ENCODE measurements at places on chromosomes 12 and 14.

GRCh38 chr14:73770977-73771847 lies 57.0 kb upstream of the PNMA1 start:
- DNase-seq: no peak

GRCh38 chr12:12804432-12804886 lies 8.7 kb upstream of the DDX47 start:
- DNase-seq: peak; percentile 96

- DNase-seq: peak; percentile 50
Observed at GRCh38 chr14:55122440-55122986, 6.5 kb upstream of the LGALS3 start.

GRCh38 chr14:68471029-68471963 lies 321.6 kb downstream of the ZFP36L1 start:
- no peak for DNase-seq

DNA sequence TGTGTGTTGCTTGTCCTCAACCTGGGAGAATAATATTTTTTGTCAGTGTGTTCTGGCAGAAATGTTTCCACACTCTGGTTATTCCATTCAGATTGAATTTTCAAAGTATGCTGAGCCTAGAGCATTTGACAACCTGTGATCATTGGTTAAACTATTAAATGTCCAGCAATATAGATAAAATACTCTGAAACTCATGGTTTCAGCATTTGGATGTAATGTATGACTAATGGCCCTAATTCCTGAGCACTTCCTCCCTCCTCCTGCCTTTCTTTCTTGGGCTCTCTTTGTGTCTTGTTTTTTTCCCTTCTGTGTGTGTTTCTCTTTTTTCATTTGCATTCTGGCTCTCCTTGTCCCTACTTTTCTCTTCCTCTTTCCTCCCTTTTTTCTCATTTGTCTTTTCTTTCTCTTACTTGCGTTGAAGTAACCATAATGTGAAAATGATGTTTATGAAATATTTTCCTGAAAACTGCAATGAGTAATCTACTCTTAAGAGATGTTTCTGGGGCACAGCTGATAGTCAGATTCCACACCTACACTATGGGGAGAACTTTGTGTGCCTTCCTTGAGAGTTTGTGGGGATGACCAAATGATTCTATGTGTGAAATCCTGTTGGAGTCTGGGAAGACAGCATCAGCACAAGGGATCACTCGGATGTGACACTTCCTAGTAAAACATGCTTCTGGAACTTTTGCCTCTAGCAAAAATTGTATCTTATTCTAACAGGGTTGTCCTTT lies 74.6 kb downstream of the FRMD6 start:
- no peak for DNase-seq

GRCh38 chr12:33476058-33476457 lies 36.4 kb upstream of the SYT10 start:
- no peak for DNase-seq

- no peak for DNase-seq
Observed at GRCh38 chr14:50836515-50836914, 5.6 kb upstream of the NIN start.

DNA sequence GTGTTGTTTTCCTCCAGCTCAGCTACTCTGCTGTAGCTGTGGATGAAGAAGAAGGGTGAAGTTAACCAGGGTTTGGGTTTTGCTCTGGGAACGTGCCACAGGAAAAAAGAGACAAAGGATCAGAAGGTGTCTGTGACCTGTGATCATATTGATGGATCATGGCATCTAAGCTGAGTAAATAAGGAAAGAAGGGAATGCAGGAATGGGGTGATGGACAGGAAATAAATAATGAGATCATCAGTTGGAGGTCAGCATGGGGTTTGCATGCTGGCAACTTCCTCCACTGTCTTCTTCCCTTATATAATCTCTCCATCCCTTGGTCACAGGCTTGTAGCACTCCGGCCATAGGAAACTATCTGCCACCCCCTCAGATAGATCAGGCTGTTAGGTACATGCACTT lies 430.3 kb upstream of the PDE3A start:
- no peak for DNase-seq

- DNase-seq: no peak
Observed at GRCh38 chr14:67952786-67953185, 133.2 kb downstream of the RAD51B start.

- peak; percentile 9 for DNase-seq
Observed at GRCh38 chr12:114480337-114481199, 74.6 kb upstream of the TBX5 start.

DNA sequence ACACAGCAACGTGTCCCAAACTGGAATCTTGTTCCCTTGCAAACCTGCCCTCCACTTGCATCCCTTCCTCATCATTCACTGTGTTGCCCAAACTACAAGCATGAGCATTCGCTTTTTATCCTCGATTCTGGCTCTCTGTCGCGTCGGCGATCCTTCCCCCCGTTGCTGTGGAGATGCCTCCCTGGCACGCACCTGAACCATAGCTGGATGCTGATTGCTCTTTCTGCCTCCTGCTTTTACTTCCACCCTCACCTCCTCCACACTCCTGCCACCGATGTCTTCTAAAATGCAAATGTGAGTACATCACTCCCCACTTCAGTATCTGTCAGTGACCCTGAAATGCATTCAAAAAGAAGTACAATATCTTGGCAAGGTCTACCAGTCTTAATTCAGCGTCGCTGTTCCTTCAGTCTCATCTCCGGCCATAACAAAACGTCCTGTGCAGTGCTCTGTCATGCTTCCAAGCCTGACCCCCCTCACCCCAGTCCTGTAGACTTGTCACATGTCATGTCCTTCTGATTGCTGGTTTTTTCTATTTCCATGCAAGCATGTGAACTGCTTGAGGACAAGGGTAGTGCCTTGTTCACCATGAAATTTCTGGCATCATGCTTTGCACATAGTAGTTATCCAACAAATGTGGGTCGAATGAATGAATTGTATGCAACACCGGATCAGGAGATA lies 2.5 kb upstream of the PPP2R5C start:
- no peak for DNase-seq

DNA sequence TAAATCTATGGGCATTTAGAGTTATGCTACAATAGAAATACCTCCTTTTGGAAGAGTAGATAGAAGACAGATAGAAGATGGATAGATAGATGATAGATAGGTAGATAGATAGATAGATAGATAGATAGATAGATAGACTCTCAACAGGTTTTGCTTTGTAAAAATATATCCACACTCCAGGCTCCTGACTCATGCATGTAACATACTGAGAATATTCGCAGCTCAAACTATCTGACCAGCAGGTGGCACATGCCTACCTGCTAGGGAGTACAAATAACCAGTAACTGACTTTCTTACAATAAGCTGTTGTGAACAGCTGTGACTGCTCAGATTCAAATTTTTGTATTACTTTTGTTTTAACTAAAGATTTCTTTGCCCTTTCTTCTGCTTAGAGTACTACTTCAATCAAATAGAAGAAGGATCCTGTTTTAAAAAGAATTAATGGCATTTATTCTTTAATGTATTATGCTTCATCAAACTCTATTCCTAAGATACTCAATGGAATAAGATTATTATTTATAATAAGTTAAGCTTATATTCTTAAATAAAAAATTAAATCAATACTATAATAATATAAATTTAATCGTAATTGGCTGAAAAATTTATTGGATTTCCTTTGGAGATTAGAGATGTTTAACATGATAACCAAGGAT lies 15.8 kb upstream of the CPNE8 start:
- peak; percentile 54 for DNase-seq

DNA sequence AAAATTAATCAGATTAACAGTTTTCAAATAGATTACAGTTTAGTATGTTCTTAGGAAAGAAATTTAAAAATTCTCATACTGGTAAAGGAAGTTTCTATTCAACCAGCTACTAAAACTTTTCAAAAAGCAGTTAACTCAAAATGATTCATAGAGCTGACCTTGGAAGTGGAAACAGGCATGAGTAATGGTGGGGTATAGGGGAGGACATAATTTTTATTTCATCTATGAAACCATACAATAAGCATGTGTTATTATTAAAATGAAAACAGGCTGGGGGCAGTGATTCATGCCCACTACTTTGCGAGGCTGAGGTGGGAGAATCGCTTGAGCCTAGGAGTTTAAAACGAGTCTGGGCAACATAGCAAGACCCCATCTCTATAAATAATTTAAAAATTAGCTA lies 73.0 kb downstream of the DNAI7 start:
- no peak for DNase-seq

DNA sequence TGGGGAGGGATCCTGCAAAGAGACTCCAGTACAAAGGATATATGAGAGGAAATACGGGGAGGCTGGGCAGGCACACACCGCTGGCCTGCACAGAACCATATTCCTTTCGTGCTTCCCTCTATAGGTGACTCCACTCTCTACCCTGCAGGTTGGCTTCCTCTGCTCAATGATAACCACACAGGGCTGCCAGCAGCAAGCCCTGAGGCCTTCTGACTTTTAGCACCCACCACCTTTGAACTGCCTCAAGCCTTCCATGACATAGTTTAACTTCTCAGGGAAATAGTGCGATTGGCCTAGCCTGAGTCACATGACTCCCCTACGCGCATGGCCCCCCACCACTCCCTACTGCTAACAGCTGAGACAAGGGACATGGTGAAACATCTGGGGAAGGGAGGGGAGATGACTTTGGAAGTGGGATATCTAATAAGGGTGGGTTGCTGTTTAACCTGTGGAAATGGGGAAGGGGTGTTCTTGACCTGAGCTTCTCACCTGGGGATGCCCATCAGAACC lies 3.0 kb upstream of the FOXN3 start:
- no peak for DNase-seq

DNA sequence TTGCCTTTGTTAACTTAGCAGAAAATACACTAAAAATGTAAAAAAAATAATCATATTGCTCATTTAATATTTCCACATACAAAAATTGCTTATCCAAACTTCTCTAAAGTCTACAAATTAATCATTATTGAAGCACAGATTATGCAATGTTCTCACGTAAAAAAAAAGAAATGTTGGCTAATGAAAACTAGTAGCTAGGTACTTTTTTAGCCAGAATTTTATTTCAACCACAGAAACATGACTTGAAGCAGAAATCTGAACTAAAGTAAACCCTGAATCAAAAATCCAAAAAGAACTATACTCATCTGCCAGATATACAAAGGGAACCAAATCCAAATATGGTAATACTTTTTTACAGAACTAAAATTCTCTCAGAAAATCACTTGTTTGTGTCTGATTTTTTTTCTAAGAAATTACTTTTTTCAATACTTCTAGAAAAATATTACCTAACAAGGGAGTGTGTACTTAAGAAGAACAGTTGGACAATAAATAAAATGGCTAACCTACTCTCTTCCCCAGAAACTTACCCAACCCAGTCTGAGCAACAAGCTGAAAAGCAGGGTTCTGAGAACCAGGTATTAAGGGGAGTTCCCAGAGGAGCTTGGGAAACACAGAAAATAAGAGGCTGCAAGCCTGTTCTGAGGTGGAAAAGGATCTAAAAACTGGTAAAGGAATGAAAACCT lies 78.4 kb upstream of the RAP1B start:
- no peak for DNase-seq

DNA sequence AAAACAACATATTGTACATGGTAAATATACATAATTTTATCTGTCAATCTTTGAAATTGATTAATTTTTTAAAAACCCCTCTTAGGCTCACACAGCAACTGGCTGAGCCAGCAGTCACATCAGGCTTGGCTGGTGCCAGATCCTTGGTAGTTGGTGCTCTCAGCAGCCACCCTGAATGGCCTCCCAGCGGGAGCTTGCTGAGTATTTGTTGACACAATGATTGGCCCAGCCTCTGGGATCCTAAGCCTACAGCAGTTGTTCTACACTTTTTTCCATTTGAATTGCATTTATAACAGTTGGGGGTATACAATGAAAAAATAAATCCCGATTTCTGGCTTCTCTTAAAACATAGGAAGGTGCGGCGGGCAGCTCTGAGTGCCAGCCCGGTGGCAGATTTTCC lies 11.1 kb downstream of the PRKAB1 start:
- DNase-seq: no peak

GRCh38 chr14:31059152-31059924 lies 33.2 kb upstream of the STRN3 start:
- DNase-seq: peak; percentile 49

GRCh38 chr12:52119398-52120254 lies 40.1 kb downstream of the SMIM41 start:
- peak; percentile 49 for DNase-seq

- no peak for DNase-seq
Observed at GRCh38 chr12:6887460-6887859, 14.4 kb upstream of the SPSB2 start.

DNA sequence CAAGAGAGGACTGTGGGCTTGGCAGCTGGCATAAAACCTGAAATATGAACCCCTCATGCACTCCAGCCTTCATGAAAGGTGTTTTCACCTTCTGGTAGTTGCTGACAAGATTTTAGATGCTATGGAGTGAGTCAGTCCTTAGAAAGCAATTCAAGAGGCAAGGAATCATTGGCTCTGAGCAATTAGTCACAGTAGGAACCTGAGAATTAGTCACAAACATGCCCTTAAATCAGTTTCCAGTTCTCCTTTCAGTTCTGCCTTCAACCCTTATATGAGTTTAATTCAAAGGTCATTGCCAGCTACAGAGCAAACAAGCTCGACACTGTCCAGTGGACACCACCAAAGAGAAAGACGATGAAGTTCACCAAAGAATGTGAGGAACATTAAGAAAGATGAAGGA lies 472.3 kb downstream of the GLT1D1 start:
- DNase-seq: no peak

DNA sequence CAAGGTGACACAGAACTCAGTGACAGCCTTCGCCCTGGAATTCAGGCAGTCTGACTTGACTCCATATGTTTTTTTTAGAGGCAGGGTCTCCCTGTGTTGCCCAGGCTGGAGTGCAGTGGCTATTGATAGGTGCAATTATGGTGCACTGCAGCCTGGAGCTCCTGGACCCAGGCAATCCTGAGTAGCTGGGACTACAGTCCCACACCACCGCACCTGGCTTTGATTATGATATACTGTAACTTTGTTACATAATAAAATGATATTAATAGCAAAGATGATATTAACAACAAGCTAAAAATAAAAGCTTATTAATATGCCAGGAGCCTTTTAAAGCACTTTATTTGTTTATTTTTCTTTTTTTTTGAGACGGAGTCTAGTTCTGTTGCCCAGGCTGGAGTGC lies 9.8 kb downstream of the VSIG10 start:
- no peak for DNase-seq

DNA sequence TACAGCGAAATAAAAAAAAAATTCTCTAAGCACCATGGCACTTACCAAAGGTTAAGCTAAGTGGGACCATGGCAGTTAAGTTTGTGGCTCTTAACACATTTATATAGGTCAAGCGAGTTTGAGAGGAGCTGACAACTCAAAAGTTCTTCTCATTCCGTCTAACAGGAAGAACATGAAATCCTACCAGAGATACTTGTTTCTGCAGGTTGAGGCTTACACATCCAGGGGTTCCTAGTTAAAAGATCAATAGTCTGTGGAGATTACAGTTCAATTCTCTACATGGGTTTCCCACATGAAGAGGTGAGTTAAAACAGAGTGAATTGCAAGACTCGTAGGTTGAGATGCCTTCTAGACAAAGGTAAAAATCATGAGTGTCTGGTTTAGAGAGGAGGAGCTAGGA lies 142.6 kb downstream of the EMP1 start:
- DNase-seq: no peak

DNA sequence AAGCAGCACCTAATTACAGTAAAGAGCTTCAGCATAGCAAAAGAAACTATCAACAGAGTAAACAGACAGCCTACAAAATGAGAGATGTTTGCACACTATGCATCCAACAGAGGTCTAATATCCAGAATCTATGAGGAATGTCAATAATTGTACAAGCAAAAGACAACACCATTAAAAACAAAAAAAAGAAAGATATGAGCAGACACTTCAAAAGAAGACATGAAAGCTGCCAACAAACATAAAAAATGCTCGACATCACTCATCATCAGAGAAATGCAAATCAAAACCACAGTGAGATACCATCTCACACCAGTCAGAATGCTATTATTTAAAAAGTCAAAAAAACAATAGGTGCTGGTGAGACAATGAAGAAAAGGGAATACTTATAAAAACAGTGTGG lies 273.1 kb downstream of the TMTC2 start:
- no peak for DNase-seq
